ENCODE measurements at places on chromosomes 7 and 10. TPM values are rescaled to one million over a fixed set of nuclear protein-coding genes. Genes with fewer than 3 reads are reported as not detected.

GRCh38 chr10:91214911-91215310 lies 5.6 kb upstream of the PCGF5 start:
- ATAC-seq = no peak

DNA sequence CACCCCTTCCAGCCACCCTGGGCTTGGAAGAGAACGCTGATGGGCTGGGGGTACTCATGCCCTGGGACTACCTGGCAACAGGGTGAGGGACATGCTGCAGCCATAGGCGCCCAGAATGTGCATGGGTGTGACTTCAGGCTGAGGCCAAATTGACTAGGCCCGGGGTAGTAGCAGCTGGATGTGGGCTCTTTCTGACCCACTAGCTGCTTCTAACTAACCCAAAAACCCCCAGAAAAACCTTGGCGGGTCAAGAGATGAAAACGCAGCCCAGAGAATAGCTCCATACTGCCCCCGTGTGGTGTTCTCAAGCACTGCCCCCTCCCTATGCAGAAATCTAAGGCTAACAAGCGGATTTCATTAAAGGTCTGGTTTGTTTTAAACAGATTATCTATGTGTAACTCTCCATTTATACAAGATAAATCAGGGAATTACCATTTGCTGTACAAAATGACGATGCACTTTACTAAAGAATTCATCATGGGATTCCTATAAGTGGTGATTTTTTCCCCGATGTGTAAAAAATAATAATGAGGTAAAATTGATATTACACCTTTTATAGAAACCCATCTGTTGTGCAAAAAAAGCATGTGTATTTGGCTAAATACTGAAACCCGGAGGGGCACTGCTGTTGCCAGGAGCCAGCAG lies 4.2 kb downstream of the SMARCD3 start:
- no peak for ATAC-seq

DNA sequence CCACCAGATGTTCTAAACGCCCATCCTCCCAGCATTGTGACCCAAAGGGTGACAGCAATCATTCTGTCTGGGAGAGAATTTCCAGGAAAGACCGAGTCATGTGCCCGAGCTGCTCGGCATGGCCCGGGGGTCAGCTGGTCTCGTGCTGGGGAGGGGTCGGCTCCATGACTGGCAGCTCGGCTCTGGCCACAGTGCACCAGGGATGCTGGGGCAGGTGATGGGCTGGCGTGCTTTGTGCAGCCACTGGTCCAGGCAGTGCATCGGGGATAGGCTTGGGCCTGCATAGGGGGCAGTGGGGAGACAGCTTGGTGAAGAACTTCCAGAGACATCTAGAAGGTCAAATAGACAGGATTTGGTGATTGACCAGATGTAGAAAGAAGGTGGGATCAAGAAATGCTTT lies 39.2 kb upstream of the PSMG3 start:
- peak; percentile 45 for ATAC-seq

DNA sequence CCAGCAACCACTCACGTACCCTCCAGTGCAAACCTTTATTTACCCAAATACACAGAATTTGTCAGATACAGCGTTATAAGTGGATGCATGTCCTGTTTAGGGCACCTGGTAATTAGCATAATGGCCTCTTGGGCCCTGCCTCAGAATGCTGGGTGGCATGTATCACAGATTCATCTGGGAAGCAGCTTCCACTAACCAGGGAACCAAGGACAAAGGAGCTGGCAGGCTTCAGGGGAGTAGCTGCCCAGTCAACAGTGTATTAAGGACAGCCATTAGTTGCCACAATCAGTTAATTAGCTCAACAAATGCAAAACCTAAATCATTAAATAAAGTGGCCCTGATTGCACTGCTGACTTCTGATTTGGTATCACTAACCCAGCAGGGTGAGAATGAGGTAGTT lies 105.7 kb downstream of the RAPGEF5 start:
- peak; percentile 88 for ATAC-seq

DNA sequence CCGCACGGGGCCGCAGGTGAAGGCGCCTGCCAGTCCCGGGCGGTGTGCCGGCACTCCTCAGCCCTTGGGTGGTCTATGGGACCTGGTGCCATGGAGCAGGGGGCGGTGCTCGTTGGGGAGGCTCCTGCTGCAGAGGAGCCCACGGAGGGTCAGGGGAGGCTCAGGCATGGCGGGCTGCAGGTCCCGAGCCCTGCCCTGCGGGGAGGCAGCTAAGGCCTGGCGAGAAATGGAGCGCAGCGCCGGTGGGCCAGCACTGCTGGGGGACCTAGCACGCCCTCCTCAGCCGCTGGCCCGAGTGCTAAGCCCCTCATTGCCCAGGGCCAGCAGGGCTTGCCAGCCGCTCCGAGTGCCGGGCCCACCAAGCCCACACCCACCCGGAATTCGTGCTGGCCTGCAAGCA lies 18.9 kb downstream of the AKR1E2 start:
- ATAC-seq = no peak

DNA sequence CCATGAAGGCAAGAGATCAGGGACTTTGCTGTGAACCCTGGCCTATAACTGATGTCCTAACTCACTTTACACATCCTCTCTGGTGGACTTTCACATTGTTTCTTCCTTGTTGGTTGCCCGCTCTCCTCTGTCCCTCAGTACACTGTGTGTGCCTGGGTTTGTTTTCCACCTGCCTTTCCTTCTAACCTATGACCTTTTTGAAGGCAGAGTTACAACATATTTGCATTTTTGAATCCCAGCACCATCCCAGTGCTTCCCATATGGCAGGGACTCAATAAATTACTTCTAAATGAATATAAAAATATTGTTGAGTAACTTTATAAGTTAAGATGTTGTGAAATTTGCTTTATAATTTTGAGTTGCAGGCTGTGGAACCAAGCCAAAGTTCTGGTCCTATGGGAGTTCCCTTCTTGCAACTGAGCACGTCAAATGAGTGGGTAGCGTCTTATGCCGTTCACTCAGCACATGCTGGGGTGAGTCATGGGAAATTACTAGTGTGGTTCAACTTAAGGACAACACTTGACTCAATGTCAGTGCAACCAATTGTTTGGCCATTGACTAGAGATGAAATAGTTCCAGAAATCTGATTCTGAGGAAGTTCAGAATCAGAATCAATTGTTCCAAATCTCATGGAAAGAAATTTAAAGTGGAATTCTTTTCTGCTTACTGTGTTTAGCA lies 250.9 kb downstream of the TWIST1 start:
- peak; percentile 100 for ATAC-seq

DNA sequence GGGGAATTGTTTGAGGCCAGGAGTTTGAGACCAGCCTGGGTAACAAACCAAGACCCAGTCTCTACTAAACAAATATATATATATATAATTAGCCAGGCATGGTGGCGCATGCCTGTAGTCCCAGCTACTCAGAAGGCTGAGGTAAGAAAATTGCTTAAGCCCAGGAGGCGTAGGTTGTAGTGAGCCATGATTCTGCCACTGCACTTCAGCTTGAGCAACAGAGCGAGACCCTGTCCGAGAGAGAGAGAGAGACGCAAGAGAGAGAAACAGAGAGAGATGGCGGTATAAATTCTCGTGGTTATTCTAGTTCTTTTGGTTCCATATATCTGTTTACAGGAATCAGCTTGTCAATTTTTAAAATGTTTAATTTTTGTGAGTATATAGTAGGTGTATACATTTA lies 94.0 kb downstream of the TBXAS1 start:
- no peak for ATAC-seq

GRCh38 chr10:102741726-102742237 lies 2.0 kb upstream of the WBP1L start:
- no peak for ATAC-seq

- ATAC-seq = no peak
These were observed 97.9 kb upstream of the PTN start for GRCh38 chr7:137441451-137441850.

DNA sequence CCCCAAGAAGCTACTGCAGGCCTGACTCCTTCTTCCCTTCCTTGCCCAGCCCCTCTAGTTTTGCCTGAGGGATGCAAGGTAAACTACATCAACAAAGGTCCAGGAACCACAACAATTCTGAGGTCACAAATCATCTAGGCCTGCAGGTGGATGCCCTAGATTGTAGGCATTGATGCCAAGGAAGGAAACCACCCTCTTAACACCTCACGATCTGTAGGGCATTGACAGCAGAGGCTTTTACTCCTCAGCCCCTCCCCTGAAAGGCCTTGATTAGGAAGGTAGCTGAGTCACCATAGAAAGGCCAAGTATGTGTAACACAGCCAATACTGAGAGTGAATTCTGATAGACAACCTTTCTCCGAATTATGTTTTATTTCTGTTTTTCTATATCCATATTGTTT lies 46.7 kb upstream of the FAM3C start:
- ATAC-seq = no peak

DNA sequence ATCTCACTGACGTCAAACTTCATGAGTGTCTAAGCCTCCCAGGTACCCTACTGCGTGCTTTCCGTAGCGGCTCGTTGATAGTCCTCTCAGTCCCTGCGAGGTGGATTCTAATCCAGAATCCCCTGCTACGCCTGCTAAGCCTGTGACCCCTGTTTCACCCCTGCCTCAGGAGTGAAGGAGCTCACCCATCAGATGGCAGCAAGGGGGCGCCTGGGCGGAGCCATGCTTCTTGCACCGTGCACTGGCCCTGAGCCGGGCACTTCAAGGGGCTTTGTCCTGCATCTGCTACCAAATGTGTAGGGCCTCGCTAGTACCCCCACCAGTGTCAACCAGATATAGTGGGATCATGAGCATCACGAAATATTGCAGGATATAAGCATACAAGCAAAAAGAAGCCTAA lies 918 bp upstream of the STRA8 start:
- no peak for ATAC-seq

DNA sequence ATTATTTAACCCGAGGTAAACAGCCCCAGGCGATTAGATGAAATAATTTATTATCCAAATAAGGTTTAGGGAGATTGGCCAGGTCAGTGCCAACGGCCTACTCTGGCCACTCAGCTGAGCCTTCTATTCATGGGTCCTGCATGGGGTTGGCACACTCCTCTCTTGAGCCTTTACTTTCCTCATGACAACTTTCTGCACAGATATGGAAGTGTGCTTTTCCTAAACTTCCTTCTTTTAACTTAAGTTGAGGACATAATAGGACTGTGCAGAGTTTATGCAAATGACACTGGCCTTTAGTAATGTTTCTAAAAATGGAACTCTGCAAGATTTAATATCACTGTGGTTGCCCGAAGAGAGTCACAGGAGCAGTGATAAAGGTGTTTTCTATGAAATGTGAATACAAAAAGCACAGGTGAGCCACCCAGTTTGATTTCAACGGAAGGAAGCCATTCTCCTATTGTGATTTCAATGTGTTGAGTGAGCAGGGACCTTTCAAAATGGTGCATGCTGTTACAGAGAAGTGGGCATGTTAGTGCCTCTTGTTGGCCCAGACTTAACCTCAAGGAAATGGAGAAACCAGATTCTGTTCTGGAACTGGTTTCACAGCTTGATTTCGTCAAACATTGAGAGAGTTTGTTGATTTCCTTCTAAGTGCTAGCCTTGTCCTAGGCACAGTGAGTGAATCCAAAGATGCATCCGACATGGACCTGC lies 55.7 kb downstream of the LYZL2 start:
- no peak for ATAC-seq

DNA sequence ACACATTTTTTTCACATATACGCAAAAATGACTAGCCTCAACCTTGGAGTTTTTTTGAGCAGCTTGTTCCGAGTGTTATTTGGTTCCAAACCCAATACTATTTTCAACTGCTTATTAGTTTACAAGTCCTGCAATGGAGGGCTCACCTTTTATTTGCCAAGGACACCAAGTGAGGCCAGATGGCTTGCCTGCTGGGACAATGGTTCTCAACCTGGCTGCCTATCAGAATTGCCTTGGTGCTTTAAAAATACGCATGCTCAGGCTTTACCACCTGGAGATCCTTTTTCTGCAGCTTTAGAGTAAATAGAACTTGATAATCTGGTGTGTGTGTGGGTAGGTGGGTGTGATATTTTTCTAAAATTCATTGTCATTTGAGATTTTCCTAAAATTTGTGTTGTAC lies 276.8 kb downstream of the MTERF1 start:
- no peak for ATAC-seq

DNA sequence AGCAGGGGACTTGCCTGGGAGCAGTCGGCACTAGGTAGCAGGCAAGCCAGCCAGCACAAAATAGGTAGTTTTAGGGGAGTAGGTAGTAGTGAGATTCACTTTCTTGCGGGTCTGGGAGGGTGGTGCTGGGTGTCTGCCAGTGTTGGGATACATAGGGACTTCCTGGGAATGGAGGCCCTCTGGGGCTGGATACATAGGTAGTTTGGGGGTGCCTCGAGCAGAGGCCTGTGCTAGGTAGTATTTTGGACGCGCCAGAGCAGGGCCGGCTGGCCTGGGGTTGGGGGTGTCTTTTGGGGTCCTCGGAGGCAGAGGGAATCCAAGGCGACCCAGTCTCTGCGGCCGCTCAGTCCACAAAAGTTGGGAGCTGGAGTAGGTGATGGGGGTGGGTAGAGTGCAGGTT lies 2.0 kb upstream of the HOXA3 start:
- ATAC-seq = no peak

GRCh38 chr7:69906283-69906995 lies 308.2 kb downstream of the AUTS2 start:
- ATAC-seq = no peak

DNA sequence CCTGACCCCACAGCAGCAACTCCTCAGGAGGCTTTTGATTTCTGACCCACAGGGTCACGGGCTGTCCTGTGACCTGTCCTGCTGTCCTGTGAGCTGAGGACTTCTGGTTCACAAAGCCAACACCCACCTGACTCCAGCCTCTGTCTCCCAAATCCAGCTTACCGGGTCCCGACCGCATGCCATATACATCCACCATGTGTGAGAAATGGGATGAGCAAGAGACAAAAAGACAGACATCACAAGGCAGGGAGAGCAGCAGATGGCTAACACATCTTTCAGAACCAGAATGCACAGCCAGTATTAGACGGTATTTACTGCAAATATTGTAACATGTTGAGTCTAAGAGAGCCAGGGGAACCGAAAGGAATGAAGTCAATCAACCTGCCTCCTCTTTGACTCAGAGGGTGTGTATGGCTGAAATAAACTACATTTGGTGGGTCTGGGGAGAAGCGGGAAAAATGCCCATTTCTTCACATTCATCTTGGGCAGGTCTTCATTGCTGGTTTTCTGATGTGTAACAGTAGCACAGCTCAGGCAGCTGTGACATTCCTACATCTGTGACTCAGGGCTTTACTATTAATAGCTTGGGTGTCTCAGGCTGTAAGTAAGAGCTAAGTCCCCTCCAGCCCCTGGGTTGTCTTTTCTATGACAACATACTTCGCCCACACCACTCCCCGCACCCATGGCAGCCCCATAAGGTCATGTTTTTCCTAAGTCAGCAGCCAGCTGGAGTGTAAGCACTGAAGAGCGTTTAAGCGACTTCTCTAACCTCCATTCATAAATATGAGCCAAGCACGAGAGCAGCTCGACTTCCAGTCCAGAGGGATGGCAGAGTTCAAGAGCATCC lies 25.0 kb downstream of the ABLIM1 start:
- peak; percentile 67 for ATAC-seq

- no peak for ATAC-seq
These were observed 158.1 kb upstream of the CHST15 start for GRCh38 chr10:124251317-124252065.

GRCh38 chr10:11386044-11386443 lies 225.4 kb downstream of the USP6NL start:
- no peak for ATAC-seq

Gene CREB5
- 49.2 TPM for total RNA-seq

Gene TRPV5
- total RNA-seq = not detected

Gene SPDYE5
- 0.65 TPM for total RNA-seq

Gene REEP3
- total RNA-seq = 24.2 TPM

Gene SMNDC1
- 10.3 TPM for total RNA-seq

Gene TSPAN12
- total RNA-seq = 5.0 TPM

Gene TMEM236
- 0.20 TPM for total RNA-seq

Gene LEP
- 0.58 TPM for total RNA-seq

Gene FAM200A
- total RNA-seq = 6.6 TPM

Gene PNLIPRP2
- not detected for total RNA-seq

Gene CALML3
- 0.78 TPM for total RNA-seq

Gene SMKR1
- 3.5 TPM for total RNA-seq

Gene GSDME
- total RNA-seq = 38.7 TPM

Gene HSPA12A
- total RNA-seq = 59.3 TPM

Gene GSTO2
- 1.1 TPM for total RNA-seq

Measured in motor neuron (in vitro differentiated cells).